Right hindlimb (tissue), 1 donor: ENCODE measurements at places on chromosomes 11 and 22.
A peak's percentile ranks its signal among the peaks of the same experiment; 100 is the strongest.

GRCh38 chr11:46741600-46742484 is 22.8 kb downstream of the F2 start:
- DNase-seq, result no peak

DNA sequence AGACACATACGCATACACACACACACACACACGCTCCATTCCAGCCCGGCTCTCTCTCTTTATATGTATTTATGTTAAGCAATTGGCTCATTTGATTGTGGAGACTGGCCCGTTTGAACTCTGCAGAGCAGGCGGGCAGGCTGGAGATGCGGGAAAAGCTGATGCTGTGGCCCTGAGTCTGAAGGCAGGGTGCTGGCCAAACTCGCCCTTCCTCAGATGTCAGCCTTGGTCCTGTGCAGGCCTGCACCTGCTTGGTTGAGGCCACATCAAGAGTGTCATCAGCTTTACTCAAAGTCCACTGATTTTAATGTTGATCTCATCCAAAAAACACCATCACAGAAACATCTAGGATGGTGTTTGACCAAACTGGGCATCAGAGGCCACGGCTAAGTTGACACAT is 569.3 kb downstream of the TBC1D22A start:
- DNase-seq, result no peak

DNA sequence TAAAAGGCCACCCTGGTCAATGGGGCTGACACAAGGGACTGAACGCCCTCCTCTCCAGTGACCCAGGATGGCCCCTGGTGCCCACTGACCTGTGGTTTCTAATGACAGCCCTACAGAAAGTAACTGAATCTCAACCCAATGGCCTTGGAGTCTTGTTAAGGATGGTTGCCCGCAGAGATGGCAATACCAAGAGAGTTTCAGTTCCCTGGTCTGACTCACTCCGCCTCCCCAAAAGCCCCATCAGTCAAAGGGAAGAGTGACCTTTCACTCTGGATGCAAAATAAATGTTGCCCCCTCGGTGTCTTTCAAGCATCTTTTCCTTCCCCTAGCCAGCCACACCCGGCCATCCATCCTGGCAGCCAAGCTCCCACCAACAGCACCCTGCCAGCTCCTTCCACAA is 57.7 kb upstream of the ISX start:
- DNase-seq, result no peak

GRCh38 chr22:46297151-46297812 is 612 bp downstream of the GTSE1 start:
- DNase-seq, result peak; percentile 51

DNA sequence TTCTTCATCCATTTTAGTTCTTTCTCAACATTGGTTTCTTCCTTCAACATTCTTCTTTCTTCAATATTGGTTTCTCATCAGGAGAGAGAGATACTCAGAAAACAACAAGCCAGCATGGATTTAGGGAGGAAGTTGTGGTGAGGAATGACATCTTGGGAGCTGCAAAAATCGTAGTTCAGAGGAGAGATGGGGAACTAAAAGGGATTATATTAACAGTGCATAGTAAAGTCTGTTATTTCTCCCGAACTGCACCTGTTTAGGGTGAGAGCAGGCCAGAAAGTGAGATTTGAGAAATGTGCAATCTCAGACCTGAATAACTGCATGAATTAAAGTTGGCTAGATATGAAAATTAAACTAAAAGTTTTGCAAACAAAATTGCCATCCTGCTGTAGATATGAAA is 94.5 kb downstream of the CASP12 start:
- no peak for DNase-seq

DNA sequence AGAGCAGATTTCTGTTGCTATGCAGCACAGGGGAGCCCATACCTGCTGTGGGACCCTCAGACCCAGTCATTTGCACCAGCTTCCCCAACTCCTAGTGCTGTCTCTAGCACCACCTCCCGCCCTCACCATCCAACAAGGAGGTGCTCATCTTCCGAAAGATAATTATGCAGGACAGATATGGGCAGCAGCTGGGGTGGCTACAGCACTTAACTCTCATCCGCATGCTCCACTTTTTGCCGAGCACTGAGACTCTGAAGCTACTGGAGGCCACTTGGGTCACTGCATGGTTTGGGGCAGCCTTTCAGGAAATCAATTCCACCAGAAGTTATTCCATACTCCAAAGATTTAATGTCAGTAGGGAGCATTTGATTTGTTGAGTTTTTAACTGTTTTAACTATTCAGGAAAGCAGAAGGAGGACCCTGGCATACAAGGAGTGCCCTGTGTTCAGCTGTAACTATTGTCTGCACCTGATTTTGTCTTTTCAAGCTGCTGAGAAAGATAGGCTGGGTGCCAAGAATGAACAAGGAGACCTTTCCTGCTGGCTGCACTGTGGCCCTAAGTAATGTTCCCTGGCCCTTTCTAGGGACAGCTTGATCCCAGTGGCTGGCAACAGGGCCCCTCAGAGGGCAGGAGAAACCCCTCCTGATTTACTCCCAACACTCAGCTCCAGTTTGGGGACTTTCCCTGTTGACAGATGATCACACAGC is 67.3 kb upstream of the CSNK2A3 start:
- DNase-seq, result no peak

DNA sequence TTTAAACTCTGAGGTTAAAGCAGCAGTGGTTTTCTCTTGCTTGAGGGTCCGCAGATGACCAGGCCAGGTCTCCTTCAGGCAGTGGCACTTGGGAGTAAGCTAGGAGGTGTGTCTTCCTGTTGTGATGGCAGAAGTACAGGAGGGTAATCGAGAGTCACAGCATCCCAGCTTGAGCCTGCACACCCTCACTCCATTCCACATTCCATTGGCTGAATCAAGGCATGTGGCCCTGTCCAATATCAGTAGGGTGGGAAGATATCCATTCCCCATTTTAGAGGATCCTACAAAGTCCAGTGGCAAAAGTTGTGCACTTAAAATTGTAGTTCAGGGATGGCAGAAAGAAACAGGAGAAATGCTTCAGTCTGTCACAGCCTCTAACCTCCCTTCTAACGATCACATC is 23.3 kb downstream of the OSBP2 start:
- no peak for DNase-seq

DNA sequence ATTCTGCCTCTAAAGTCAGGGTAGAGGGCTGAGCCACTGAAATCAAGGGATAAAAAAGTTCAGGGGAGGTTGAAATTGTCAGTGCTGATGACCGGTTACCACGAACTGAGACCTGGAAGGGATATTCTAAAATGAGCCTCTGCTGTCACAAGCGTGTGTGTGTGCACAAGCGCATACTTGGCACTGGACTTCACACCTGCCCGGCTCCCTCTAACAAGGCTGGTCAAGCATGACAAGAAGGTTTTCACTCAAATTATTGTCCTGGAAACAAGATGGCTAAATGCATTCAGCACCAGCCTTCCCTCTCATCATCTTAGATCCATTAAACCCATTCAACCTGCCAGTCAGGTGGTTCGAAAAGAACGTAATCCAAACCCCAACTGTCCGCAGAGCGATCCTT is 54.8 kb upstream of the CECR2 start:
- no peak for DNase-seq

- DNase-seq, result no peak
These were observed 6.6 kb upstream of the RPS6KA4 start for GRCh38 chr11:64352099-64352994.

- DNase-seq, result no peak
These were observed 11.5 kb upstream of the ZC3H12C start for GRCh38 chr11:110081462-110082376.

DNA sequence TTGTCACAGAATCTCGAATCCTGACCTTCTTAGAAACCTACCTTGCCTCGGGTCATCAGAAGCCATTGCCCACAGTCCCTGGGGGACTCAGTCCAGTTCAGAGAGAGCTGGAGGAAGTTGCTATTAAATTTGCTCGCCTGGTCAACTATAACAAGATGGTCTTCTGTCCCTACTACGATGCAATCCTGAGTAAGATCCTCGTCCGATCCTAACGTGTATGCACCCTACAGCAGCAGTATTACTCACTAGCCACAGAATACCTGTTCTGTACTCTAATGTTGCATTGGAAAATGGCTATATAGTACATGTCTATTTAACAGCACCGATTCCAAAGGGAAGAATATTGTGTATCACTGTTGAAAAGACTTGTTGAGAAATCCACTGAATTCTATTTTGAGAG is 33.1 kb downstream of the TCP11L1 start:
- DNase-seq, result no peak

GRCh38 chr11:72343006-72343756 is 91.2 kb downstream of the CLPB start:
- no peak for DNase-seq

DNA sequence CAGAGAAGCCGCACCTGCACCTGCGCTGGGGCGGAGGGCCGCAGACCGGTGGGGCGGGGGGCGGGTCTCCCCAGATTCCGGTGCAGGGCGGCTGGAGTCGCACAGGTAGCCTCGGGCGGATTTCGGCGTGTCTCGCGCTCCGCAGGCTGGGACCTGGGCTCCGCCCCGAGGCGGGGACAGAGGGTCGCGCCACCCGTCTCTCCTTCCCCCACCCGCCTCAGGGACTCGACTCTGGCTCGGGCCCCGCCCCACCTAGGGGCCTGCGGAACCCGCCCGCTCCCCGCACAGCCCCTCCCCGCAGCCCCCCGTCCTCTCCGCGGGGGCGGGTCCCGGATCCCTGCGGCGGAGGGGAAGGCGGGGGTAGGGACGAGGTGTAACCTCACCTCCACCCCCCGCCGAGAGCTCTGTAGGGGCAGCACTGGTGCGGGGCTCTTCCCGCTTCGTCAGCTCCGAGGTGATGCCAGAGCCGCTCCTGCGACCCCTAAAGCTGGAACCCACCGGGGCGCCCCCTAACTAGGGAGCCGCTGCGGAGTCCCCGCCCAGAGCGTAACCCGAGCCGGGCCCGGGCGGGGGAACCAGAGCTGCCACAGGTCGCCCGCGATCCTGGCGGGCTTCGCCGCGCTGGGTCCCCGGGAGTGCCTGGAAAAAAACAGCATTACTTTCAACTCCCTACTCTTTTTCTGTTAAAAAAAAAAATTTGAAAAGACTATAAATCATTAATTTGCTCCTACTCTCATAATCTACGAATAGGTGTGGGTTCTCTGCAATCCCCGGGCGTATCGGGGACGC is at the start of gene SLC29A2:
TSS of gene SLC29A2 (minus strand) at position 134 of the 789 bp plus-strand sequence. CDS start 169 bp downstream, outside the sequence.
- DNase-seq, result peak; percentile 63

DNA sequence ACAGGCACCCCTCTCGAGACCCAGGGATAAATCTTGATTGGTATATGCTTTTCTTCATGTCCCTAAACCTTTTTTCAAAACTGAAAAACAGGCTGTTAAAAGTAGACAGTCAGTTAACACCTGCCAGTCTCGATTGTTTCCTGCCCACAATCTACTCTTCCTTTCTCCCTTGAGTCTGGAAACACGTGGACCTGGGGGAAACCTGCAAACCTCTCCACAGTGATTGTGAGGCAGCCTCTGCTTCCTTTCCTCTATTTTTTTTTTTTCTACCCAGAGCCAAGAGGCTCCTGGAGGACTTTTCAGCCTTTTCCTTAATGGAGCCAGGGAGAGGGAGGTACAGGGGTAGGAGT is 69.4 kb upstream of the CLMP start:
- no peak for DNase-seq

DNA sequence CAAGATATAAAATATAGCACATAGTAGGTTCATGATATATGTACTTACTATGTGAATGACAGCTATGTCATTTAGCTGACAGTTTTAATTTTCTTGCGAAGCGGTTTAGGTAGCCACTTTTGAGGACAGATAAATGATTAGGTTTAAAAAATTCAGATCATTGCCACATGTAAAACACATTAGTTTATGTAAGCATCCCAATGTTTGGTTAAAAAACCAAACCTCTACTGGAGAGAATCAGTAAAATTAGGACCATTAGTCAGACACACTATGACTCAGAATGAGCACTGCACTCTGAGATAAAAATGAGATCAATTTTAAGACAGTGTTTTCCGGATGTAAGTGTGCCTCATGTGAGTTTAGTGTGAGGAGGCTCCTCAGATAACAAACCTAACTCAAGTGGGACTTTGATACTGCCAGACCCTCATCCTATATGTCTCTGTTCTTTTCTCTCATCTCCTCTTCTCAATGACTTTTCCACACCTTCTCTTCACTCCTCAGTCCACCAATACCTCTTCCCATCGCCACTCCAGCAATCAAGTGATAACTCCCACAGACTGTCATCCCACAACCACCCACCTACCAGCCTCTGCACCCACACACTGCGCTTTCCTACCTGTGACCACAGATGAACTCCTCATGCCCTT is 6.8 kb upstream of the OR2AT4 start:
- no peak for DNase-seq

DNA sequence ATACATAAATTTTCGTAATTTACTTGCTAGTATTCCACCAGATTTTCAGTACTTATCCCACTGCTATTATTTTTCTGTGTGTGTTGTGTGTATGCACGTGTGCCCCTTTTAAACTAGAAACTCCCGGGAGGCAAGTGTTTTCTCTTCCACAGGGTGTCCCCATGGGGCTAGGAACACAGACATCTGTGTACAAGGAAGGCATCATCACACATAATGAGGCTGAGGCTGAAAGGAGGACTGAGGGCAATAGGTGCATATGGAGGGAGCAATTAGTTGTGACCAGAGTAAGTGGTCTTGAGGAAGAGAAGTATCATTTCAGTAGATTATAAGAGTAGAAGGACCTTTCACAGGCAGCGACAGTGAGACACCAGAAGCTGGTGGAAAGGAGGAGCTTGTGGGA is 2.1 kb upstream of the DPAGT1 start:
- DNase-seq, result no peak

DNA sequence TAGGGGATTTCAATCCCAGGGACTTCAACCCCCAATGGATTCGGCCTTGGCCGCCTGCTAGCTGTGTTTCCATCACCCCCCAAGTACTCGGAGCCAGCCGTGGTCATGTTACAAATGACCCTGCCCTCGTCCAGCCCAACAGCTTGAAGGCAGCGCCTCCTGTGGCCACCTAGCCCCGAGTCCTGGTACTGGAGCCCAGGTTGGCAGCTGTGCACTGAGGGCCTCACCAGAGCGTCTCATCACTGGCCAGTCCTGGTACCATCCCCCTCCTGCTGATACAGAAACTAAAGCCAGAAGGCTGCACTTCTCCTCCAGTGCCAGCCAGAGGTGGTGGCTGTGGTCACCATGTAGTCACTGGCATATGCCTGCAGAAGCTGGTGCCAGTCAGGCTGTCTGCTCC is 44.9 kb upstream of the FADD start:
- peak; percentile 55 for DNase-seq

DNA sequence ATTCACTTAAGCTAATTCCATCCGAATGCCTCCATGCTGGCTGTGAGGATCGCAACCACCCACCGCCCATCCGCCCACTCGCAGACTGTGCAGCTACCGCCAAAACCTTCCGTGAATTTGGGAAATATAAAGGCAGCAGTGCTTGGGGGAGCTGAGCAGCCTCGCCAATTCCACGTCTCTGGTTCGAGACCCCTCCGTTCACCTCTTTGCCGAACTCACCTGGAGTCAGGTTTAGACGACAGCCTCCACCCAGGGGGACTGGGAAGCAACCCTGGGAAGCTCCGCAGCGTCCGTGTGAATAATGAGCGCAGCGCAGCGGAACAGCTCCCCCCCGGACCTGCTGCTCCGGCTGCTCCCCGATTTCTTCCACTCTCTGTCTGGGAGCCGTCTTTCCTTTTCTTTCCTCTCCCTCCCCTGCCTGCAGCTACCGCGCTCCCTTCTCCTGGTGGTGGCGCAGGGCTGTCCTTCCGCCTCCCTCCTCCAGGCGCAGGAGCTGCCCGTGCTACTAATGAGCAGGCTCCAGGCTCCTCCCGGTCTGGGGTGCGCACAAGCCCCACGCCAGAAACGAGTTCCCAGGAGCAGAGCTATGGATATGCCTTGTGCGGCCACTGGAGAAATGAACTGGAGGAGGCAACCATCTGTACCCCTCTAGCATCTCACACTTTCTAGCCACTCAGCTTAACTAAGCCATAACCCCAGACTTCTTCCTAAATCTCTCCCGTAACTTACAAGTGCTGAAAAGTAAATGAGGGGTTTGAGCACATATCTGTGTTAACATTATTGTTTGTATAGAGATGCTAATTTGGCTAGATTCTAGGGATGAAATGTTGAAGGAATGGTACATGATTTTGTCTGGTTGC is 107.3 kb downstream of the XKR3 start:
- DNase-seq, result no peak
